HFFc6 (cell line): ENCODE measurements at places on chromosomes 5 and 9. TPM values are rescaled to one million over a fixed set of nuclear protein-coding genes. Genes with fewer than 3 reads are reported as not detected.

GRCh38 chr9:100408546-100409175 is 18.3 kb upstream of the MSANTD3 start:
- no peak for DNase-seq

GRCh38 chr5:146076028-146076427 is 29.3 kb downstream of the PLAC8L1 start:
- no peak for DNase-seq

DNA sequence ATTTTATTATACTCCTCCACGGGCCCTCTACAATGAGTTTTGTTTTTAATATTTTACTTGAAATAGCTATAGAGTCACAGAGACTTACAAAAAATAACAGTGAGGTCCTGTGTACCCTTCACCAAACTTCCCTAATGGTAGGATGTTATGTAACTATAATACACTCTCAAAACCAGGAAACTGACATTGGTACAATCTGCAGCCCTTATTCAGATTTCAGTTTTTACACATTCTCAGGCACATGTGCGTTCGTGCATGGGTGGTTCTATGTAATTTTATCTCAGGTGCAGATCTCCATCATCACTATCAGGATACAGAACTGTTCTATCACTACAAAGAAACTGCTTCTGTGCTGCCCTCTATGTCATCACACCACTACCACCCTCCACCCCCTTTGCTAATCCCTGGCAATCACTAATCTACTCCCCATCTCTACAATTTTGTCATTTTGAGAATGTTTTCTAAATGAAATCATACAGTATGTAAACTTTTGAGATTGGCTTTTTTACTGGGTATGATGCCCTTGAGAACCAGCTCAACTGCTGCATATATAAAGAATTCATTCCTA is 16.4 kb downstream of the RAB14 start:
- DNase-seq: no peak

GRCh38 chr5:172496671-172497371 is 42.5 kb upstream of the SH3PXD2B start:
- peak; percentile 2 for DNase-seq

- DNase-seq: peak; percentile 99
Observed at GRCh38 chr5:140710899-140711552, 10.8 kb downstream of the ZMAT2 start.

DNA sequence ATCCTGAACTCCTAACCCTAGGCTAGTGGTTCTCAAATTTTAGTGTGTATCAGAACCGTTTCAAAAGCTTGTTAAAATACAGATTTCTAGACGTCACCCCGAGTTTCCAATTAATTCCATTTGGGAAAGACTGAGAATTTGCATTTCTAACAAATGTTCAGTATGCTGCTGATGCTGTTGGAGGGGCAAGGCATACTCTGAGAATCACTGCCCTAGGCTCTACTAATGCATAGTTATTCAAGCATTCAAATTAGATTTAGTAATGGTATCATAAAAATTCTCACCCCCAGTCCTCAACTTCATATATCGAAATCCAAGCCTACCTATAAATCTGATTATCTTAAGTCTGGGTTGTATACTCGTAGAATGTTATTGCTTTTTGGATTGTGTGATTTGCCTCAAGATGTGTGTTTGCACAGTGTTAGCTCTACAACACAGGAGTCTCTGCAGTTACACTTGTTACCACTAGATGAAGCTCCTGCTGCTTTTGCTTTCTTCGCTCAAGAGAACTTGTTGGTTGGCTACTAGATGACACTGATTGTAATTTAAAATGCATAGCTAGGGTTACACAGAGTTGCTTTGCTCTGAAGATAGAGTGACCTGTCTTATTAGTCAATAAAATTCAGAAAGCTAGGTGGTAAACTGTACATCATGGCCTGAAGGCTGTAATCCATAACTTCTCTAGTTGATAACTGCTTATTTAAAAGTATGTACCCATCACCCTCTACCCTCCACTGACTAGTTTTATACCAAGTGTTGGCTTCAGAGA is 7.5 kb upstream of the ERAP2 start:
- peak; percentile 72 for DNase-seq

LHX2 gene
- total RNA-seq: not detected in 3 replicates

HCN1 gene
- total RNA-seq: not detected in 3 replicates

DNA sequence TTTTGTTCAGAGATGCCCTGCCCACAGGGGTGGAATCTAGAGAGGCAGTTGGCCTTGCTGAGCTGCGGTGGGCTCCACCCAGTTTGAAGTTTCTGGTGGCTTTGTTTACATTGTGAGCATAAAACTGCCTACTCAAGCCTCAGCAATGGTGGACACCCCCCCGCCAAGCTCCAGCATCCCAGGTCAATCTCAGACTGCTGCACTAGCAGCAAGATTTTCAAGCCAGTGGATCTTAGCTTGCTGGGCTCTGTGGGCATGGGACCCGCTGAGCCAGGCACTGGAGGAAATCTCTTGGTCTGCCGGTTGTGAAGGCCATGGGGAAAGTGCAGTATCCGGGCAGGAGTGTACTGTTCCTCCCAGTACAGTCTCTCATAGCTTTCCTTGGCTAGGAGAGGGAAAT is 55.5 kb downstream of the MINAR2 start:
- DNase-seq: no peak

DNA sequence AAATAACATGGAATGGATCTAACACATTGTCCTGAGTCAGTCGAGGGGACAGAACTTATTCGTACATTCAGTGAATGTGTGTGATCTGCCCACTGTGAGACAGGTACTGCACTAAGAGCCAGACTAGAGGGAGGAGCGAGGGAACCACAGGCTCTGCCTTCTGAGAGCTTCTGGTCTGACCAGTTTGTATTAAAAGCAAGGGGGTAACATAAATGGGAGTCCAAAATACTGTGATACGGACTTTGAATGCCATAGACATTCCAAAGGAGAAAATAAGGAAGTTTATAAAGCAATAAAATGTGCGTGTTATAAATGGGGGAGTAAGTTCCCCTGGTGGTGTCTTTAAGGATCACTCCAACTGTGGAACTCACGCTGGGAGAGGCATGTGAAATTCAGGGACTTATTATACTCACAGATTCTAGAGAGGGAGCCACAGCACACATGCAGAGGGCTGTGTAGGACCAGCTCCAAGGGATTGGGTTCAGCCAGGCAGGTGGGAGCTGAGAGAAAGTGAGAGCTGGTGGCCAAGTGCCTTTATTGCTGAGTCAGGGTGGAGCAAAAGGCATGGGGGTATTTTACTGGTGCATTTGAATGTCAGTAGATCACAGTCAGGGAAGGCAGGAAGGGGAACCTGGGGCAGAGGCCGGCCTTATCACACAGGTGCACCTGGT is 186.5 kb upstream of the WWC1 start:
- no peak for DNase-seq

DNA sequence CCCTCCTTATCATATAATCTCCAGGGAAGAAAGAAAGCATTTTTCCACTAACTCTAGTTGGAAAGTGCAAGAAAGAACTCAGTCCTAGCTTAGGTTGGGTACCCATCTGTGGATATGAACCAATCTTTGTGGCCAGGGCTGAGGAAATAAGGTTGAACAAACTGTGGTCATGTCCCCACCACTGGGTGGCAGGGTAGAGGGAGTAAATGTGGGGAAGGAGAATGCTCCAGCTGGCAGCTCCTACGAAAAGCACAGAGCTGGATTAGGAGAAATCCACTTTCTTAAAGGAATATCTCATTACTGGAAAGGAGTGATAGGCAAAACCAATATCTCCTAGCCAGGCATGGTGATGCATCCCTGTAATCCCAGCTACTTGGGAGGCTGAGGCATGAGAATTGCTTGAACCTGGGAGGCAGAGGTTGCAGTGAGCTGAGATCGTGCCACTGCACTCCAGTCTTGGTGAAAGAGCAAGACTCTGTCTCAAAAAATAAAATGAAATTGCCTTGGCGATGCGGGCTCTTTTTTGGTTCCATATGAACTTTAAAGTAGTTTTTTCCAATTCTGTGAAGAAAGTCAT is 175.1 kb downstream of the CCDC192 start:
- DNase-seq: peak; percentile 54

- no peak for DNase-seq
Observed at GRCh38 chr5:135533794-135534193, 2.0 kb downstream of the NEUROG1 start.

GRCh38 chr5:172365948-172366608 is 82.5 kb upstream of the UBTD2 start:
- DNase-seq: no peak

DNA sequence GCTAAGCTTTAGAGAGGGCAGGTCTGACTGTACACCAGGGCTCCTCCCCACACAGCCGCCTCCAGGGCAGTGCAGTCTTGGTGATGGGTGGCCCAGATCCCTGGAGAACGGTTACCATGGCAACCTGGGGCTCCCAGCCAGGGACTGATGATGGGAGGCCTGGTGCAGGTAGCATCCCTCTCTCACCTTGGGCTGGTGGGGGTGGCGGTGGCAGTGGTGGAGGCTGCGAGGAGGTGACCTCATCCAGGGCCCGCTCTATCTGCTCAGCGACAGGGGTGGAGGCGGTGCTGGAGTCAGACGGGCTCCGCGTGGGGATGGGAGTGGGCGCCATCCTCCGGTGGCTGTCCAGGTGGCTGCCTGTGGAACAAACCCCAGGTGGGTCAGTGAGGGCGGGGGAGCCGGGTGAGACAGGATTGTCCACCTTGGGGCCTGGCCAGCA is 12.3 kb downstream of the PRR7 start:
- DNase-seq: peak; percentile 68

DNA sequence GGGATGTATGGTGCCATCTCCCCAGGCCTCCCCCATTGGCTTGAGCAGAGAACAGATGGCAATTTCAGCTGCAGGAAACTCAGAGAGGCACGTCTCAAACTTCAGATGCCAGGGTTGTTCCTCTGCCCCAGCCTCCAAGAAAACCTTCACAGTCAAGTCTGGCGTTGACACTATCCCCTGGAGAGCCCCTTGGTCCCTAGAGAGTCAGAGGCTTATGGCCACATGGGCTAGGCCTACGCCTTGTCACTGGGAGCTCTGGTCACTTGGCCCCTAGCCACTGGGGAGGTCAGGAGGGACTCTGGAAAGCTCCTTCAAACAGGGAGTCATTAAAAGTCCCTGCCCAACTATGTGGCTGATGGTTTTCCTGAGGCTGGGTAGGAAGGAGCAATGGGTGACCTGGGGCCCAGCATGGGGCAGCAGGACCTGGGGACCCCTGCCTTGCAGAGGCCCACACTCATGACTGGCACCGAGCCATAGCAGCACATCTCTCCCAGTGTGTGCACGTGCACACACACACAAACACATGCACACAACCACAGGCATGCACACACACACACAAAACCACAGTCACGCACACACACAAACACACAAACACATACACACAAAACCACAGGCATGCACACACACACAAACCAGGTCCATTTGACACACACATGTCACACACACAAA is 144.2 kb downstream of the GADD45G start:
- no peak for DNase-seq

- DNase-seq: no peak
Observed at GRCh38 chr5:132491368-132492364, 1.1 kb upstream of the IRF1 start.
